Heart right ventricle (tissue), 16 donors: ENCODE measurements at places on chromosomes 2 and 18. TPM values are rescaled to one million over a fixed set of nuclear protein-coding genes. Genes with fewer than 3 reads are reported as not detected.

DNA sequence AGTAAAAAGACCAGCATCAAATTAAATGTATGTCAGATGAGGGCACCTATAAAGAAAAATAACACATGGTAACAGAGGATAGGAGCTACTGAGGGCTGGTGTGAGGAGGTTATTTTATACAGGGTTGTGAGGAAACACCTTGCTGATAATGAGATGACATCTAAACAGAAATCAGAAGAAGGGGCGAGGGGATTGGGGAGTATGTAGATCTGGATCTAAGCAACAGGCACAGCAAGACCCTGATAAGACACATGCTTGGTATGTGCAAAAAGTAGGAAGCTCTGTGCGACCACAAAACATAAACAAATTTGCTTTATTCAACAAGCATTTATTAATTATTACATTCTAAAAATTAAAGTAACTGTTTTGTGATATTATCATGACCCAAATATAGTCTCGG lies 295.4 kb downstream of the ZEB2 start:
- no peak for DNase-seq

DNA sequence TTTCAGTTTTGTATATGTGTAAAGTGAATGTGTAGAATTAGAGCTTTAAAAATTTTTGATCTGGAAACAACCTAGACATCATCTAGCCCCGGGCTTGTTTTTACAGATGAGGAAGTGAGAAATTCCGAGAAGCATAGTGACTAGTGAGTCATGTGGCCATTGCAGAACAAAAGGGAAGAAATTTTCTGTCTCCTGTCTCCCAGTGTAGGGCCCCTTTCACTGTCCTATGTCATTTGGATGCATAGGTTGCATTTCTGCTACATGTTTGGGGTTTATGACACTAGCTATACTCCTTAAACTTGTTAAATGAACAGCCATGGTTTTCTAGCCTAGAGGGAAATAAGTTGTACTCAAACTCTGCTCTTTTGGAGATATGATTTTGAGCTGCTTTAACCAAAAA lies 84.6 kb downstream of the PLCL1 start:
- DNase-seq = no peak

TFCP2L1 gene
- total RNA-seq = 0.07 TPM

GRCh38 chr18:23645568-23646175 lies 17.0 kb downstream of the ANKRD29 start:
- no peak for DNase-seq

- DNase-seq = no peak
Observed at GRCh38 chr2:143968860-143969259, 551.1 kb downstream of the ZEB2 start.

DNA sequence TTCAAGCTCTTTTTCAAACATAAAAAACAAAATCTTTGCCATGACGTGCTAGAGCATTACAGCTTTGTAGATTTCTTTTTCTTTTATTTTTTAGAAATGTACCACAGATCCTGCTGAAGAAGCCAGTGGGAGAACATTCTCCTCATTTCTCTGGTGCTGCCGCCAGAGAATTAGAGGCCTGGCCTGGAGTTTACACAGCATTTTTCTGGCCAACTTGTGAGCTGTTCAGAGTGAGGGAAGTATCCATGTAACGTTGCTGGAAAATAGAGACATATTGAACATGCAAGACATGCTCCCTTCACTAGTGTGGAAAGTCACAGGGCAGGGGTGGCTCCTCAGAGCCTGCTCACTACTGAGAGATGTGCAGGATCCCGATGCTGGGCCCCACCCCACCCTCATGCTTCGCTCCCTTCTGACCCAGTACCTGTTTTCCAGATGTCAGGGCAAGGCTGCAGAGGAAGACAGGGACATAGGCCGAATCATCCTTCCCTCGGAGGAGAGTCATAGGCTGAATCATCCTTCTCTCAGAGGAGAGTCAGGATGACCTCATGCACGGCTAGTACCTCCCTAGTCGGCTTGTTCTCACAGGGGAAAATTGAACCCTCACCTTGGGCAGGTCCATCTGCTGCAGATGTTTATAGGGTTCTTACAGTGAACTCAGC lies 298.5 kb downstream of the INSIG2 start:
- no peak for DNase-seq

DNA sequence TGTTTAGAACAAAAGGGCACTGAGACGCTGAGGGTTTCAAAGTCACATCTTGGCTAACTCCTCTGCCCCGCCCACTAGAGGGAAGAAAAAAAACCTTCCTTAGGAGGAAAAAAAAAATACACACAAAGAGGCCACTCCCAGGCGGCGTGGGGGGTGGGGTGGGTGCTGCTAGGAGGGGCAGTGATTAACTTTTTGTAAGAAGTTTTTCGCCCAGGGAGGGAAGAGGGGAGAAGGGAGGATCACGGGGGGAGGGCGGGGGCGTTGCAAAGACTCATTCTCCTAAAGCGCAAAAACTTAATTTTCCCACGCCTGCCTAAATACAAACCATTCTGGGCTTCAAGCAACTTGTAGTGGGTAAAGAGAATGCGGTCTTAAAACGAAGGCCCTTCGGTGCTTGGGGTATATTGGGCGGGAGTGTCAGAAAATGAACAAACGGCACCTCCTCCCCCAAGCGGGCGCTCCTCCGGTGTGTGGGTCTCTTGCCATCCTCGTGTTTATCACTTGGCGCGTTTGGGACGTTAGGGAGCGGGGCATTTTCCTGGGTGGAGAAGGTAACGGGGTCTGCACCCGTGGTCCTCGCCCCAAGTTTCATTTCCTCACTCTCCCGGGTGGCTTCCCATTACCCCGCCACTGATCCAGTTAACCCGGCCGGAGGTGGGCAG lies 1.7 kb downstream of the CXCR4 start:
- DNase-seq = peak; percentile 63

MAP3K20 gene
- 560 TPM for total RNA-seq

- DNase-seq = no peak
Observed at GRCh38 chr18:58080451-58080850, 36.4 kb downstream of the NEDD4L start.

- DNase-seq = peak; percentile 67
Observed at GRCh38 chr2:235779444-235779896, 285.6 kb downstream of the AGAP1 start.

PDE11A gene
- total RNA-seq = 0.89 TPM

GRCh38 chr18:47981320-47981719 lies 50.9 kb upstream of the SMAD2 start:
- no peak for DNase-seq

IL1F10 gene
- total RNA-seq = not detected

- DNase-seq = no peak
Observed at GRCh38 chr18:44654573-44654972, 26.1 kb upstream of the SETBP1 start.

DNA sequence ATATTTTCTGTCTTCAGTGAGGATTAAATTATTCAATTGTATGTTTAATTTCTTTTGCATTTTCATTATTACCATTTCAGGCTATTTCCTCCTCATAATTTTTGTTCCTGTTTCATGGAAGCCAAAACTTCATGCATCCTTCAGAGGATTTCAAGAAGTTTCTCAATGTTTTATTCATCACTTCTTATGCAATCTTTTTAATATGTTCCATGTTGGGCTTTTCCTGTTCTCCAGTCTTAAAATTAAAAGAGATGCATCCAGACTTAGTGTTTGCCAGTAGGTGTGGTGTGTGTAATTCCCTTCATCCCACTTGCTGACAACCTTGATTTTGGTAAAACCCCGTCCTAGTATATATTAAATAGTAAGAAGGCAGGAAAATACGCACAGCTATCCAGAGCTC lies 190.0 kb downstream of the EN1 start:
- DNase-seq = no peak

DNA sequence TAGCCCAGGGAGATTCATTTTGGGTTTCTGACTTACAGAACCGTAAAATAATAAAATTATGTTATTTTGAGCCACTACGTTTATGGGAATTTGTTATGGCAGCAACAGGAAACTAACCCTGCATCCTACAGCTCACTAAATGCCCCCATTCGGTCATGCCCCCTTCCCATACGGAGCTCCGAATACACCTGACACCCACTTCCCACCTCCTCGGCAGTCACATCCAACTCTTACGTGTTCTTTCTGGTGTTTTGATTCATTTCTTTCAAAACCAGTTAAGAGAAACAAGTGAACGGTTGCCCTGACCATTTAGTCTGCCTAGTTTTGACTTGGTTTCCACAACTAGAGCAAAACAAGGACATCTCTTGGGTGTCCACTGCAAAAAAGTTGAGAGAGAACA lies 19.7 kb downstream of the EIPR1 start:
- no peak for DNase-seq

DNA sequence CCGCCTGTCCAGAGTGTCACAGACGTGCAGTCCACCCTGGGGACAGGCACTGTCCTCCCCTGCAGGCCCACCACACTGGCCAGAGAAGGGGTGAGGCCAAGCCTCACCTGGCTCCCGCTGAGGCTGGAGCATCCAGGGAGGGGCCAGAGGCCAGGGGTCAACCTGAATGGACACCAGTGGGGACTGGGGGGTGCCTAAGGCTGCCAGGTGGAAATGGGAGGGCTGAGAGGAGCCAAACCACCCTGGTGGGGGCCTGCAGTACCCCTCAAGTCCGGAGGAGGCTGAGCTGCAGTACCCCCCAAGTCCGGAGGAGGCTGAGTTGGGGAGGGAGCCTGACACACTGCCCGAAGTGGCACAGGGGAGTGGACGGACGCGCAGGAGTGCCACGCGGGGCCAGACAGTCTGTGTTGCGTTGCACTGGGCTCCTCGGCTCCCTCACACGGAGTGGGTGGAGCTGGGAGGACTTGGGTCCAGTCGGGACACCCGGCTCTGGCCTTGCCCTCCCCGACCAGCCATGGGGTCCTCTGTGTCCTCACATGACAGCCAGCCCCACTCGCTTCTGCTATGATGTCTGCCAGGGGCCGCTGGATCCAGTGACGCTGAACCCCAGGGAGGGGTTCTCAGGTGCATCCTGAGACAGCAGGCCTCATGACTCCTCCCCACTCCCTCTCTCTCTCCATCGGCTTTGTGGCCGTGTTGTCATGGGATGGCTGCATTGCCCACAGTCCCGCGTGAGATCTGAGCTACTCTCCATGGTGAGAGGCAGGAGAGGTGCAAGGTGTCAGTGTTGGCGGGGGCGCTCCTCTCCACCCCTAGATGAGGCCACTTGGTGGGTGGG lies 22.3 kb upstream of the GPC1 start:
- no peak for DNase-seq

AQP12B gene
- not detected for total RNA-seq

DNA sequence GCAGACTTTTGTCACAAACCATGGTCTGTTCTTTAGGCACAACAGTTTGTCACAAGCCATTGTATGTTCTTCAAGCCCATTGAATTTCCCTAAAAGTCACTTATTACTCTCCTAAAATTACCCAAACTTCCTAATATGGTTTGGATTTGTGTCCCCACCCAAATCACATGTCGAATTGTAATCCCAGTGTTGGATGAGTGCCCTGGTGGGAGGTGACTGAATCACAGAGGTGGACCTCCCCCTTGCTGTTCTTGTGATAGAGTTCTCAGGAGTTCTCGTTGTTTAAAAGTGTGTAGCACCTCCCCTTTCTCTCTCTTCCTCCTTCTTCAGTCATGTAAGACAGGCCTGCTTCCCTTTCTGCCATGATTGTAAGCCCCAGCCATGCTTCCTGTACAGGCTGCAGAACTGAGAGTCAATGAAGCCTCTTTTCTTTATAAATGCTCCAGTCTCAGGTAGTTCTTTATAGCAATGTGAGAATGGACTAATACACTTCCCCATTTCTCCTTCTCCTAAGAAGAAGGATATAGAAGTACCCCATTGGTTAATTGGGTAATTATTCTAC lies 11.2 kb upstream of the GYPC start:
- DNase-seq = no peak

ING5 gene
- total RNA-seq = 14.1 TPM

GRCh38 chr2:6421888-6422287 lies 443.8 kb downstream of the CMPK2 start:
- no peak for DNase-seq

GYPC gene
- 80.3 TPM for total RNA-seq

DES gene
- 14,571 TPM for total RNA-seq

COLEC12 gene
- total RNA-seq = 5.3 TPM

CACNB4 gene
- 0.29 TPM for total RNA-seq

- DNase-seq = no peak
Observed at GRCh38 chr2:112161431-112162145, 23.4 kb downstream of the FBLN7 start.

DPP10 gene
- total RNA-seq = 0.38 TPM

DNA sequence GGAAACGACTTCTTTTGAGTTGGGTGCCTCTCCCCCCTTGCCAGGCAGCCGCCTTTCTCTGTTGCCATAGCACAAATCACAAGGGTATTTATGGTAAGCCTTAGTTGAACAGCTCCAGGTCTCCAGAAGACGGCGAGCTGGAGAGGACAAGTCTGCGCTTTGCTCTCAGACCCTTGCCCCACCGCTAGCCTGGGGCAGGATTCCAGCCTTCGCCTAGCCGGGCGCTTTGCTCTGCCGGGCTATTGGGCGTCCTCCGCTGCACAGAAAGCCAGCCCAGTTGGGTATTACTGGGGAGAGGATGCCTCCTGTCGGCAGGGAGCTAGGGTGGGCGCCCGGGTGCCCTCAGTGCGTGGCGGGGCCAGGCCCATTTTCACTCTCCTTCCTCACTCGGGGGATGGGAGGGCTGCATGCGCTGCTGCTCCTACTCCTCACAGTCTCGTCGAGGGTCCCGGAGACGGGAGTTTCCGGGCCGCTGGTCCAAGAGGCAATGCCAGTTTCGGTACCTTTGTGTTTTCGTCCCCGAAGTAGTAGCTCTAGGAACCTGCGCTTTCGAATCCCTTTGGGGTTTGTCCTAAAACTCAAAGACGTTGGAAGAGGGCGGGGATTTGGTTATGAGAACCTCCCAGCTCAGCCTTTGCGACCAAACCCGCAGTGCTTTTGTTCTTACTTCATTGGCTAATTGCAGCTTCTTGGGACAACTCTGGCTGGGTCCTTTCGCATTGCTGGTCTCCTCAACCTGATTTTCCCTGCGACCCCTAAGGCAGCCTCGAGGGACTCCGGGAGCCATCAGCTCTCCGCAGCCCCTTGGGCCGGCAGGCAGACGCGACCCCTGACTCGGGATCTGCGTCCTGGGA lies 3.6 kb upstream of the DLX2 start:
- DNase-seq = no peak

- DNase-seq = no peak
Observed at GRCh38 chr2:172375251-172375650, 52.1 kb upstream of the ITGA6 start.

DNAJC5G gene
- total RNA-seq = 1.8 TPM

DNA sequence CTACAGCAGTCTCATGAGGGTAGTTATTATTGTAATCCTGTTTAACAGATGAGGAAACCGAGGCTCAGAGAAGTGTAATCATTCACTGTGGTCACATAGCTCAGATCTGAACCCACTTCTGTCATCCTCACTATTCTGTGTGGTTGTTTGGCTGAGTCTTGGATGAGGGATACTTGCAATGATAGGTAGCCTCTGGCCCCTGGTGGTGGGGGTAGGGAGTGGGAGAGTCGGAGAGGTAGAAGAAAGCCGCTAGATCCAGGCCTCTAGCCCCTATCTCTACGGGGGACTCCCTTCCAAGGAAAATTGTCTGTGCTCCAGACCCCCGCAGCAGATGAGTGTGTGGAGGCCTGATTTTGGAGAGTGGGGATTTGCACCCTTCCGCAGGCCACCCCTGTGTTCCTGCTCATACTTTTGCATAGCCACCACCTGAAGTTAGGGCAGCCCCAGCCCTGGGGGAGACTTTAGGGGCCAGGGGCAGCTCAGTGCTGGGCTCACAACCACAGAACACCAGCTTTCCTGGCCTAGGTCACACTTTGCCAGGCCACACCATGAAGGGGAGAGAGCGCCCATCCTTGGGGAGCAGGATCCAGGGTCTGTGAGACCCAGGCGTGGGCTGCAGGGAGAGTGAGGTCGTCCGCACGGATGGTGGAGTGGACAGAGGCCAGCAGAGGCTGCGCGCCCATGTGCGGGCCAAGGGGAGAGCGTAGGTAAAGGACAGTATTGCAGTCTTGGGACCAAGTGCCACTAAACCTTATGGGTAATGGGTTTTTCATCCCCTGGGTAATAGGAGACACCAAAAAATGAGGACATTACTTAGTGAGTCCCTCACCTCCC lies 148.2 kb downstream of the GLI2 start:
- DNase-seq = no peak

TFPI gene
- total RNA-seq = 22.4 TPM
